Activated T-cell treated with anti-CD3 and anti-CD28 coated beads, Interleukin-2, amount 50 U/mL, for 4 hours (primary cell): ENCODE measurements at places on chromosomes 2 and 18.

DNA sequence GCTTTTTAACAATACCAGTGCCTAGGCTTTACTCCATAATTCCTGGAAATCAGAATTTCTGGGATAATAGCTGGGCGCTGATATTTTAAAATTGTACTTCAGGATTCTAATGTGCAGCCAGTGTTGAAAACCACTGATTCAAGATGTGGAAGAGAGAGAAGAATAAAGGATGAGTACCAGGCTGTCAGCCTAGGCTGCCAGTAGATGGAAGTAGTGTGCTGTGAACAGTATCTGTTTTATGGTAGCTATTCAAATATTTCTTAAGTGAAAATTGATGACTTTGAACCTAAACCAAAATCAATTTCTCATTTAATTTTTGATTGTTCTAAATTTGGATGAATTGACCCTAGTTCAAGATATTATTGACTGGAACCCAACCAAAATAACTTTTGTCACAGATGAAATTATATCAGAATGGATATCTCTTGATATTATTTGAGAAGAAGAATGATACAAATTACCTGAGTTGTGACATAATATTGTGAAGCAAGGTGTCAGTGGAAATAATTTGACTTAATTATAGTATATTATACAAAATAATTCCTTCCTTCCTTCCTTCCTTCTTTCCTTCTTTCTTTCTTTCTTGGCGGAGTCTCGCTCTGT is 88.0 kb downstream of the COMMD1 start:
- DNase-seq = no peak

DNA sequence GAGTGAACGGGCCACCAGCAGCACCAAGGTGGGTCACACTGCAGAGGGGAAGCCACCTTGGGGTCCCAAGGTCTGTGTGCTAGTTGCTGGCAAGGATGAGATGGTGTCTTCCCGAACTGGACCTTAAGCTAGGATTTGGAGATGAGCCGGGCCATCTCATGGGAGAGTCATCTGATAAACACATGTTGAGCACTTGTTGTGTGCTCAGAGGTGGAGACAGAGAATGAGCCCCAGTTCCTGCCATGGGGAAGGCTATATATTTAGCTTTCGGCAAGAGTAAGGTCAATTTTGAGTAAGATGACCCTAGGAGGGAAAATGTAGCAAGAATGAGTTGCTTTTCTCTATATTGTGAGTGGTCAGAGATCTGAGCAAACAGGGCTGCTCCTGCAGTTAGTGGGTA is 41.4 kb upstream of the RPL31 start:
- DNase-seq = no peak

- no peak for DNase-seq
Observed at GRCh38 chr2:86789687-86790133, 1.0 kb downstream of the CD8A start.

- no peak for DNase-seq
Observed at GRCh38 chr18:13382366-13382953, 163.9 kb downstream of the LDLRAD4 start.

- no peak for DNase-seq
Observed at GRCh38 chr2:218186876-218187275, 20.1 kb upstream of the CXCR1 start.
